ENCODE measurements at places on chromosomes 7 and 10.

DNA sequence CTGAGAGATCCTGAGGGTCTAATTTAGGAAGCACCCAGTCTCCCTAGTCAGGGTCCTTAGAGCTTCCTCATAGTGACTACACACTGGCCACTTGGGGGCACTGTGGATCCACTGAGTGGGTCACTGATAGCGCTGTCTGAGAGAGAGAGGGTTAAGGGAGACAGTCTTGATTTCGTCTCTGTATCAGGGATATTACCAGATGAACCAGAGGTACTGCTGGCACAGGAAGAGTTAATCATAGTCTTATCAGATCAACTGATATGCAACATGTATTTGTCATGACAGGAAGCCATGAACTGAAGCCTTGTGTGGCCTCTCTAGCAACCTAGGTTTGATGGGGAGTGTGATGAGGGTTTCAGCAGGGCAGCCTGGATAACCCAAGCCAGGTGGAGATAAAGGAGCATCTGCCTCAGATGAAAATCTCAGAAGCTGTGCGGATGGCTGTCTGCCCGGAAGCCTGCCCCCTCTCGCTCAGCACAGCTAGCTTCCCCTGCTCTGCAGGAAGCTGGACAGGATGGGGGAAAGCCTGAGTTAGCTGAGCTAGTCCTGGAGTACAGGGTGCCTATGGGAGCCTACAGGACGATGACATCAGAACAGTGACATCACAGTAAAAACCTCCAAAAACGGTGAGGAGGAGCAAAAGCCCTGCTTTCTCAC is 214.0 kb upstream of the PRSS1 start:
- peak; percentile 90 for DNase-seq

DNA sequence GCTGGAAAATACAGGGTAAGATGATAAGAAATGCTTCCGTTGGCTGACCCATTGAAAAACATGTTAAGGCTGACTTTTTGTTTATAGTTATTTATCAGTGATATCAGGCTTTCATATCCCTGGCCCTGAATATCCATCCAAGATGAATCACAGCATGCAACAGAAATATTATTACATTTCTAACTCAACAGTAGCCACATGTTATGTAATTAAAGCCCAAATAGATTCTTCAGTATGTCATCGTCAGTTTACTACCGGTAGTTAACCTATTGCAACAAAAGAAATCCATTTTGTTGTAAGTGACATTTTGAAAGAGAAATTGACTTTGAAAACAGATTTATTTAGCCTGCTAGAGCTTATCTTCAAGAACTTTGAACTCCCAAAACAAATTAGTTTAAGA is 354.1 kb upstream of the CELF2 start:
- no peak for DNase-seq

DNA sequence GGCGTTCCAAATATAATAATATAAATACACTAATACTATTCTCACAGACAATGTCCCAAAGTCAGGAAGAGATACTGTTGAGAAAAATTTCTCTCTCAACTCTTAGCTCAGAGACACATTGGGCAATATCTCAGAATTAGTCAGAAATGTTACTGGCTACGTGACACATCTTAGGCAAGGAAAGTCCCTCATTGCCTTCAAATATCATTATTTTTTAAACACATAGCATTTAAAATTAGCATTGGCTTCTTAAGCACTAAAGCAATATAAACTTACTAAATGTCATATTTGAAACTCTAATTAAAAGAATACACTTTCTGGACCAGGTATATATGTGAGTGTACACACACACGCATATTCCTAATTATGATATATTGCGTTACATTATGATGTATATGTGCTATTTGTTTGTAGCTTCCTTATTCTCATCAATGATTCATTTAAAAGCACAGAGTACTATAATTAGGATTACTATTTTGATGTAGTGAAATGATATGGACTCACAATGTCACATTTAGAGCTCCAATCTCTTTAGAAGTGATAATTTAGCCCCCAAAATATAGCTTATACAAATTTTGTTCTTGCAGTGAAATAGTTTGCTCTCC is 255.8 kb downstream of the TWIST1 start:
- peak; percentile 11 for DNase-seq

- DNase-seq = no peak
Measured at GRCh38 chr7:149397470-149398043, 63.3 kb downstream of the ZNF777 start.

DNA sequence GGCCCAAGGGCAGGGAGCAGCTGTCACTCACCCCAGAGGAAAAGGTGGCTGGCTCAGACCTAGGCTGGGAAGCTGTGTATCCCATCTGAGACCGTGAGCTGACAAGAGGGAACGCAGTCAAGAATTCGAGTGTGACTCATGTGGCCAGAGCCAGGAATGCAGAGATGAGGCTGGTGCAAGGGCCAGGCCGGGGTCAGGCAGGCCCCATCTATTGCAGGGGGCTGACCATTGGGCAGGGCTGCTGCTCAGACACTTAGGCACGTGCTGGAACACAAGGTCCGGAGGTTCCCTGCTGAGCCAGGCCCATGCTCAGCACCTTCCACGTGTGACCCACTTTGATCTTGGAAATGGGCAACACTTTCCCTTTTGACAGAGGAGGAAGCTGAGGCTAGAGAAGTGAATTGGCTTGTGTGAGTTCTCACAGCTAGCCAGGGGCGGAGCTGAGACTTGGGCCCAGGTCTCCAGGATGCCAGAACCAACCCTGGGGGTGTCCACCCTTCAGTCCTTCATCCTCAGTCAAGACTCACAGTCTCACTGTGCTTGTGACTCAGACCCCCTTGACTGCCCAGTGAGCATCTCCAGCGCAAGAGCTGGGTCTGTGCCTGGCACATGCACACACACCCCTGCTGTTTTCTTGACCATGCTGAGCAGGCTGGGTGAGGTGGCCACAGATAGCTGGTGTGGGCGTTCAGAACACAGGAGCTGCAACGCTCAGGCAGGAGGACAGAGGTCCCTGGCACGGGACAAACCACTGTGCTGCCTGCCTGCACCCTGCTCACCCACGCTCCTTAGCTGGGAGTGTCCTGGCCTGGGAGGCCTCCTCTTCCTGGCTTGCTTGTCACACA is 47.6 kb upstream of the PPIF start:
- peak; percentile 91 for DNase-seq

GRCh38 chr10:126867567-126868365 is 37.5 kb upstream of the DOCK1 start:
- DNase-seq = peak; percentile 96

GRCh38 chr7:146660839-146661238 is 544.2 kb downstream of the CNTNAP2 start:
- no peak for DNase-seq

DNA sequence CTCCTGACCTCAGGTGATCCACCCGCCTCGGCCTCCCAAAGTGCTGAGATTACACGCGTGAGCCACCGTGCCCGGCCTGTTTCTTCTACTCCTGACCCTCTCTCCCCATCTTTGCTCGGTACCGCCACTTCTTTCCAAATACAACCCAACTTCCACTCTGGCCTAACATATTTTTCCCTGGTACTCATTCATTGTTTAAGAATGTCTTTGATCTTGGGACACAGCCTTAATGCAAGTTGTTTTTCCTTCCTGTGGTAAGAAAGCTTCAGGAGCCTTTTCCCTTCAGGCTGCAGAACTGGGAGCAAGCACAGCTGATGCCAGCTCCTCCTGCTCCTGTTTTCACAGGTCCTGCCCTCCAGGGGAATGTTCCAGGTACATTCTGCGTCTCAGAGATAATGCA is 13.7 kb downstream of the CALML3 start:
- peak; percentile 60 for DNase-seq

- DNase-seq = no peak
Measured at GRCh38 chr7:40490603-40490924, 355.8 kb downstream of the SUGCT start.

Measured in HFFc6 (cell line).